NCI-H187 treated with DMSO at 0.1 percent for 48 hours (cell line): ENCODE measurements at places on chromosomes 16 and 17.

DNA sequence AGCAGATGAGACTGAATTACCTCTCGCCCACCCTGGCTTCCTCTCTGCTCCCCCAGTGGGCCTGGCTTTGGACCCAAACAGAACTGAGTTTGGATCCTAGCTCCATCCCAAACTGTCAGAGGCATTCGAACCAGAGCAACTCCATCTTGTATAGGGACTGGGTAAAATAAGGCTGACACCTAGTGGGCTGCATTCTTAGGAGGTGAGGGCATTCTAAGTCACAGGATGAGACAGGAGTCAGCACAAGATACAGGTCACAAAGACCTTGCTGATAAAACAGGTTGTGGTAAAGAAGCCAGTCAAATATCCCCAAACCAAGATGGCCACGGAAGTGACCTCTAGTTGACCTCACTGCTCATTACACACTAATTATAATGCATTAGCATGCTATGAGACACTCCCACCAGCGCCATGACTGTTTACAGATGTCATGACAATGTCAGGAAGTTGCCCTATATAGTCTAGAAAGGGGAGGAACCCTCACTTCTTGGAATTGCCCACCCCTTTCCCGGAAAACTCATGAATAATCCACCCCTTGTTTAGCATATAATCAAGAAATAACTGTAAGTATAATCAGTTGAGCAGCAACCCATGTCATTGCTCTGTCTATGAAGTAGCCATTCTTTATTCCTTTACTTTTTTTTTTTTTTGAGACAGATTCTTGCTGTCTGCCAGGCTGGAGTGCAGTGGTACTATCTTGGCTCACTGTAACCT is 44.4 kb downstream of the LYRM1 start:
- DNase-seq = no peak

DNA sequence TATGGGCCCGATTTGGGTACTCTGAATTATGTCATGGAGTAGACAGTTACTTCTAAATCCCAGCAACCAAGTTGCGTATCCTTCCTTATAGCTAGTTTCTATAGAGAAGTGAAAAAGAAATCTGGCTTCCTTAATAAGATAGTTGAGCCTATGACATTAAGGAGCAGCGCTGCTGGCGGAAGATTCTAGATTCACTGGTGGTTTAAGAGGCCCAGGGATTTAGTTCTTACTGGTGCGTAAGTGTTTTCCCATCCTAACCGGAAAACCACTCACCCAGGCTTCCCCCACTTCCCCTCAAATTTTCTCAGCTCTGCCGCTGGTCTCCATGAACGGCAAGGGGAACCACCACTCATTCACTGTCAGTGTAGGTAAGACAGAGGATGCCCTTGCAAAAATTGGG is 230.4 kb downstream of the CPPED1 start:
- no peak for DNase-seq

- no peak for DNase-seq
Observed at GRCh38 chr17:16329519-16330271, 23.6 kb downstream of the CENPV start.

- DNase-seq = no peak
Observed at GRCh38 chr17:39634384-39634871, 2.5 kb upstream of the STARD3 start.

- peak; percentile 8 for DNase-seq
Observed at GRCh38 chr17:68771867-68772515, 170.8 kb upstream of the FAM20A start.

- no peak for DNase-seq
Observed at GRCh38 chr16:87161822-87162676, 155.1 kb downstream of the C16orf95 start.

DNA sequence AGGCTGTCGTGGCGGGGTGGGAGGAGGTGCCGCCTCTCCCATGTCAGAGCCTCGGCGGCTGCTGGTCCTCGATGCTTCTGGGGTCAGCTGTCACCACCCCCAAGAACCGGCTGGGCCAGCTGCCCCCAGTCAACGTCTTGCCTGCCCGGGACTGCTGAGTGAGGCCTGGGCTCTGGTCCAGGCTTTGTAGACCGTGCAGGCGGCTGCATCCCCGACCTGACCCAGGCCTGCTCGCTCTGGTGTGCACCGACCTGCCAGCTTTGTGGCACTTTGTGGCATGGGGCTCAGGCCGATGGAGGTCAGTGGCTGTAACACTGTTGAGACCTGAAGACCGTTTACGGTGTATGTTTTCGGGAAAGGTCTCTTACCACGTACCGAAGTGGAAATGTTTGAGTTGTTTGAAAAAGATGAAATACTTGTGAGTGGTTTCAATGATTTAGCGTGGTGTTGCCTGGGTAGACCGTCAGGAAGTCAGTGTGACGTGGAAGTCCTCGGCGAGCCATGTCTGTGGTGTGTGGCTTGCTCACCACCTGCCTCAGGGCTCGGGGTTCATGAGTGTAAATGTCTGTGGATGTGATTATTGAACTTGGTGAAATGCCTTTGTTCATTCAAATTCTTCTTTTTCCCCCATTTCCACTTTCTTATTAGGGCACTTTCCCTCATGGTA is 53.2 kb upstream of the ZNF750 start:
- no peak for DNase-seq

DNA sequence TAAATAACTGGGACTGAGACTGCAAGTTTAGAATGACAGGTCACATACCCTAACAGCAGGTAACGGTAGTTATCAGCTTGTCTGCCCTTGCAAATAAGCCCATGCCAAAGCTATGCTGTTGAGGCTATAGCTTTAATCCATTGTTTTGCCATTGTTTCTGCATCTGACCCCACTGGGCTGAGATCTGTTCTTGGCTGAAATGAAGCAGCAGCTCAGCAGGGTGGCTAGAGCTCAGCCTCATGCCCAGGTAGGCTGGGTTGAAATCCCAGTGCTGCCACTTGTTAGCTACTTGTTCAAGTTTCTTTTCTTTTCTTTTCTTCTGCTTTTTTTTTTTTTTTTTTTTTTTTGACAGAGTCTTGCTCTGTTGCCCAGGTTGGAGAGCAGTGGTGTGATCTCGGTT is 40.1 kb downstream of the NKD1 start:
- no peak for DNase-seq

- no peak for DNase-seq
Observed at GRCh38 chr17:633641-634101, 81.0 kb downstream of the VPS53 start.

DNA sequence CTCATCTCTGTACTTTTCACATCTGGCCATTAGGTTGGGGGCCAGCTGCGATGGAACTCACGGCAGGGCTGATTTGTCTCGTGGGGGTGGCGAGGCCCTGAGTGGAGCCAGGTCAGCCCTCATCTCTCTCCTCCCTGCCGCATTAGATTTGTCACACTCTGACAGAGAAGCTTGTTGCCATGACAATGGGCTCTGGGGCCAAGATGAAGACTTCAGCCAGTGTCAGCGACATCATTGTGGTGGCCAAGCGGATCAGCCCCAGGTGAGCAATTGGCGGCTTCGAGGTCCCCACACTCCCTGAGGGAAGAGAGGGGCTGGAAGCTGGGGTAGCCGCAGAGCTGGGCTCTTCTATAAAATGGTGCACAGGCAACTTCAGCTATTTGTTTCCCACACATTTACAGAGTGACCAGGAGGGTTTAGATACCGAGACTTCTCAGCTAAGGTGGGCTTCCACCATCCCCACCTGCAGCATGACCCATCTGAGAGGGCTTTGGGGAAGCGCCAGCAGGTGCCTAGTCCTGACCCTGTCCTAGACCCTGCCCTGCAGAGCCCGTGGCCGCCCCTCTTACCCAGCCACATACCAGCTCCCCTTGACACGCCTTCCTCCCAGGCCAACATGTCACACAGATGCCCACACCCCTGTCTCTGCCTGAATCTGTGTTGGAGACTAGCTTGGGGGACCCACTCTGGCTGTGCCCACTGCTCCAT is 8.4 kb downstream of the TMEM98 start:
- no peak for DNase-seq

GRCh38 chr17:46928467-46929261 is 5.7 kb downstream of the GOSR2 start:
- no peak for DNase-seq

GRCh38 chr16:67767953-67768352 is 38.4 kb downstream of the RANBP10 start:
- DNase-seq = no peak

DNA sequence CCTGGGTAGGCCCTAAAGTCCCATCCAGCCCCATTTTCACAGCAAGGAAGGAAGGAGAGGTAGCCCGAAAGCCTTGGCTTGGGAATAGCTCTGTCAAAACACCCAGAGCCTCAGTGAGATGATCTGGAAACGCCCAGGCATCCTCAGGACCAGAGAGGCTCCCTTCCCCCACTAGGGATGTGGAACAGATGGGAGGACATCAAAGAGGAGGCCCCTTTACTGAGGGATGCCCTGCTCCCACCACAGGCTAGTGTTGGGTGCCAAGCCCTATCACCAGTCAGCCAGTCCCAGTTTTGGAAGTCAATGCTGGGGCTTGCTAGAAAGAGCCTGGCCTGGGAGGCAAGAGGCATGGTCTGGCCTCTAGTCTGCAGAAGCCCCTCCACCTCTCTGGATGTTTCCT is 4.7 kb downstream of the TPPP3 start:
- DNase-seq = no peak

GRCh38 chr16:51134269-51134812 is 16.7 kb downstream of the SALL1 start:
- no peak for DNase-seq

GRCh38 chr16:81229811-81230210 is 8.7 kb upstream of the BCO1 start:
- no peak for DNase-seq

DNA sequence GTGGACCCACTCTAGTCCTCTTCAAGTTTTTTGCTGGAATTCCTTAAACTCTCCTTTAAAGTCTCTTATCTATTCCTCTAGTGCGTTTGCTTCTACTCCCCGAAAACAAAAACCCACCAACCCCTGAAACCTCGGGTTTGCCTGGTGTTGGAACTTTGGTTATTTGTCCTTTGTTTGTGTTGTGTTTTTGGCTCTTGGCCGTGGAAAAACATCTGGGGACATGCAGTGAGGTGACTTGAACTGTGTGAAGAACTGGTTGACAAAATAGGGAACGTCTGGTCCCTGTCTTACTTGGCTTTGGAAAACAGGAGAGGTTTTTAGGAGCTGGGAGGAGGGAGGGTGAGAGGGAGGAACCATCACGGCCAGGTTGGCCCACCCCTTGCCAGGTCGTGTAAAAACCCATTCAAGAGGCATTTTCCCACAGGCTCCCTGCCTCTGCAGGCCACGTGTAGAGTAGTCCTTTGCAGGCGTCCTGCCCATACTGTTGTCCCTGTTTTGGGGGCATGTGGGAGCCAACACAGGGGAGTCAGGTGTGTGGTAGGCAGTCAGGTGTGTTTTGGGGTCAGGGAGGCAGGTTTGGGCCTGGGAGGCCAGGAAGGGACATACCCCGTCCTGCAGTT is 169.3 kb downstream of the RAB11FIP4 start:
- no peak for DNase-seq

GRCh38 chr17:40453881-40454612 is 10.8 kb downstream of the IGFBP4 start:
- DNase-seq = no peak
